Hematopoietic multipotent progenitor cell treated with erythropoietin and hydrocortisone succinate and interleukin-3 and kit ligand, for 4 days (in vitro differentiated cells): ENCODE measurements at places on chromosomes 2 and 18.

GRCh38 chr2:241941691-241942301, 72.3 kb downstream of the RTP5 start:
- DNase-seq, result peak; percentile 78

- no peak for DNase-seq
Observed at GRCh38 chr18:37567994-37568359, 2.4 kb upstream of the CELF4 start.

GRCh38 chr2:39325966-39326365, 82.2 kb upstream of the CDKL4 start:
- no peak for DNase-seq

DNA sequence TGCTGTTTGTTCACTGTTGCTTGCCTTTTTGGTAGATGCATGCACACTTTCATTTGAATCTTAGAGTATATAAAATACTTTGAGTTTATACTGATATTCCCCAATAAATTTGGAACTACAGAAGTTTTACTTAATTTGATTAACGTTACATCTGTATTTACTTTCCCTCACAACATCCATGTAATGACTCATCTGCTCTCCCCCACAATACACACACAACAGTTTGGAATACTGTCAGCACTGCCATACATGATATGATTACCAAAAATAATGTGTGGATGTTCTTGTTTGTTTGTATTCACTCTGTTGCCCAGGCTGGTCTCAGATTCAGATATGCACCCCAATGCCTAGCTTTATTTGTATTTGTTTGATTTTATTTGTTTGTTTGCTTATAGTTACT, 144.2 kb downstream of the WDR7 start:
- no peak for DNase-seq

GRCh38 chr18:13137670-13138419, 80.7 kb upstream of the LDLRAD4 start:
- DNase-seq, result peak; percentile 96

- no peak for DNase-seq
Observed at GRCh38 chr2:122266636-122267035, 511.2 kb downstream of the TSN start.

DNA sequence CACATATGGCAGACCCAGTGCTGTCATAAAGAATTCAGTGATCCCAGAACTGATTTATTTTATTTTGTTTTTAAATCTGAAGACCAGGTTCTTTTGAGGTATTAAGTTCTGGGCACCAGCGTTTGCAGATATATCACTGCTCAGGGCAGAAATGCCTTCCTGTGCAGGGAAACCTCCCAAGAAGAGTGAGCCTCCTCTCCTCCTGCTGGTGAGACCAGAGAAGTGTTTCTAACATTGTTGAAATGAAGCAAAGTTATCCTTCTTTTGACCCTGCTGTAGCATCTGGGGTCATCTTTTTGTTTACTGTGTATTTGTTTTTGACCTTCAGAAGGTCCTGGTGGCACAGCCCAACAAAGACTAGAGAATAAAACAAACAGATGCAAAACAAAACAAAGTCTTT, 94.0 kb downstream of the AQP4 start:
- DNase-seq, result peak; percentile 55

DNA sequence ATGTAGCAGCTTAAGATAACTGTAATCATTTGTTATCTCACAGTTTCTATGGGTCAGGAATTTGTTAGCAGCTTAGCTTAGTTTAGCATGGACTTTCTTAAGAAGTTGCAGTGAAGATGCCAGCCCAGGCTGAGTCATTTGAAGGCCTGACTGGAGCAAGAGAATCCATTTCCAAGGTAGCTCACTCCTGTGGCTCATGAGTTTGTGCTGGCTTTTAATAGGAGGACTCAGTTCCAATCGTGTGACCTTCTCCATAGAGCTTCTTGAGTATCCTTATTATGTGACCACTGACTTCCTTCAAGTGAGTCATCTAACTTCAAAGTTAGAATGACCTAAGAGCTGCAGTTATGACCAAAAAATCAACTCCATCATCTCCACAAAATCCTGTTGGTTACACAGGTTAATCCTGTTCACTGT, 1.4 kb downstream of the GPATCH11 start:
- DNase-seq, result peak; percentile 27

GRCh38 chr2:216535454-216535995, 36.9 kb downstream of the RPL37A start:
- peak; percentile 64 for DNase-seq

GRCh38 chr18:64090876-64091275, 58.0 kb downstream of the LINC00305 start:
- DNase-seq, result no peak

DNA sequence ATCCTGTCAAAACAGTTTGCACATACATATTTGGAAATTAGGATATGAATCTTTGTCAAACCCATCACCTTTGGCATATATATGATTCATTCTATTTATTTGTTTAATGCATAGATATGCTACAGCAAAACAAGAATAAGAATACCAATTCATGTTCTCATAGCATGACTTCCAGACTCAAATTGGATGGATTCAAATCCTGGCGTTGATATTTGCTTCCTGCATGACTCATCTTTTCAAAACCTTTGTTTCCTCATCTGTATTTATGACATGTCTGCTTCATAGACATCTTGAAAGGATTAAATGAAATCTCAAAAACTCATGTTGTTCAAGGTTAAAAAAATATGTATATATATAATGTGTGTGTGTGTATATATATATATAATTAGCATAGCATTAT, 261.3 kb downstream of the MBD5 start:
- DNase-seq, result no peak

GRCh38 chr2:190959911-190960788, 53.8 kb downstream of the STAT1 start:
- no peak for DNase-seq

GRCh38 chr2:204477358-204477950, 67.8 kb upstream of the PARD3B start:
- DNase-seq, result no peak

GRCh38 chr2:190069936-190070696, 7.6 kb upstream of the MSTN start:
- peak; percentile 88 for DNase-seq

DNA sequence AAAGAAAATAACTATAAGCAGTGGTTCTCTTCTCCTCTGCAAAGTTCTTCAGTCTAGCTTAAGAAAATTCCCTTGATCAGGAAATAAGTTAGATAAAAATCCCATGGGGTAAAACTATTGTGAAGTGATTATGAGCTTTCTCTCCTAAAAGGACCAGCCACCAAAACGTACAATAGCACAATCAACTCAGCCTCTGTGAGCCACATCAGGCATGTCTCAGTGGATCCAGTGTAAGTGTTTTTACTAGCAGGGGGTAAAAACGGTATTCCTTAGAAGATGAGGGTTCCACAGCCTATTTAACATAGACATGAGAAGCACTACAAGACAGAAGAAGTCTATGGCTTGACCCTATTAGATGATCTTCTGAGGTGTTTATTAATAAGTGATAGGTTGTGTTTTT, 503.2 kb downstream of the PIK3C3 start:
- DNase-seq, result no peak

- DNase-seq, result no peak
Observed at GRCh38 chr2:119638685-119639554, 40.1 kb upstream of the TMEM177 start.

- no peak for DNase-seq
Observed at GRCh38 chr2:170468557-170468956, 246.6 kb upstream of the SP5 start.

DNA sequence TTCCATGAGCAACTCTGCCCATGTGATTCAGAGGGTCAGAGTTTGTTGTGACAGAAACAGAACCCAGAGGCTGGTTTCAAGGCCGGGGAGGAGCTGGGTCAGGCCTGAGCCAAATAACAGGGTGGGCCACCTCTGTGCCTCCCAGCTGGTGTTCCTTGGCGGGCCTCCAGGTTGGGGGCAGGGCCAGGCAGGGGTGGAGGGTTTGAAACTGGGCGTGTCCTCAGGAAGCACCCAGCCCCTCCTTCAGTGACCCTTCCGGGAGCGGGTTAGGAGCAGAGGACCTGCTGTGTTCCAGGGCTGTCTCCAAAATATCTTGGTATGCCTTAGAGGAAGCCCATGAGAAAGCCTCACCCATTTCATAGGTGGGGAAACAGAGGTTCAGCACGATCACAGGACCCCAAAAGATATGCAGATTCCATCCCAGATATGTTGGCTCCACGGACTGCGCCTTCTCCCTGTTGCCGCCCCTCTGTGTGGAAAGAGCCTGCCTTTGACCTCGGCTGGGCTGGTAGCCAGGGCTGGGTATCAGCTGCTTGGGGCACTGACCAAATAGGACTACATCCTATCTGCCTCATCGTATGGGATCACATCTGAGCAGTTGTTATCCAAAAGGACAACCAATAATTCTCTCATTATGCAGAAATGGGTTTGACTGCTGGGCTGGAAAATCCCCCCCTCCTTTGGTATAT, 74.8 kb upstream of the GLI2 start:
- no peak for DNase-seq

- DNase-seq, result peak; percentile 12
Observed at GRCh38 chr18:24273596-24273995, 124.0 kb downstream of the OSBPL1A start.

DNA sequence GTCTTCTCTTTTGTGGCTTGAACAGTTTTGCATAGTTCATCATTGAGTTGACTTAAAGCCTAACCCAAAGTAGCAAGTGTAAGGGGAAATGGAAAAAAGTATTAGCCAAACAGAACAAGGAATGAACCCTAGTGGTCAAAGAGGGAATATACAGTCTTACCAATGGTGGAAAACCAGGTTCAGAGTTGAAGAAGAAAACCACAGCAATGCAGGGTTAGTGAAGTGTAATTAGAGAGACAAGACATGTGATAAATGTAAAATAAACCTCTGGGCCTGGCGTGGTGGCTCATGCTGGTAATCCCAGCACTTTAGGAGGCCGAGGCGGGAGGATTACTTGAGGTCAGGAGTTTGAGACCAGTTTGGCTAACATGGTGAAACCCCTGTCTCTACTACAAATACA, 2.4 kb downstream of the TTN start:
- peak; percentile 50 for DNase-seq

DNA sequence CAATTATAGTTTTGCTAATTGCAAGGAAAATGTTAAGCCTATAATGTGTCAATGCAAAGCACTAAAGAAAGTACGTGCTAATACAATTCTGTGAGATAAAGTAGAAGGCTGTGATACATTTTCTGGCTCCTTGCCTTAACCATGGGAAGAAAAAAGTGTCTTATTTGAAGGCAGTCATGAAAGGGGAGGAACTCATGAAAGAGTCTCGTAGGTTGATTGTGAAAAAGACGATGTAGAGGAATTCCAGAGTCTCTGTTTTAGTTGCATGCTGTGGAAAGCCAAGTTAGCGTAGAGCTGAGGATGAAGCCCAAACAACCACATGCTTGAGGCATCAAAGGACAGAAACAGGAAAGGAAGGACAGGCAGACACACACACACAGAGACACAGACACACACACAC, 214.1 kb downstream of the MEIS1 start:
- DNase-seq, result no peak

- no peak for DNase-seq
Observed at GRCh38 chr2:44979581-44979980, 29.7 kb downstream of the SIX2 start.

DNA sequence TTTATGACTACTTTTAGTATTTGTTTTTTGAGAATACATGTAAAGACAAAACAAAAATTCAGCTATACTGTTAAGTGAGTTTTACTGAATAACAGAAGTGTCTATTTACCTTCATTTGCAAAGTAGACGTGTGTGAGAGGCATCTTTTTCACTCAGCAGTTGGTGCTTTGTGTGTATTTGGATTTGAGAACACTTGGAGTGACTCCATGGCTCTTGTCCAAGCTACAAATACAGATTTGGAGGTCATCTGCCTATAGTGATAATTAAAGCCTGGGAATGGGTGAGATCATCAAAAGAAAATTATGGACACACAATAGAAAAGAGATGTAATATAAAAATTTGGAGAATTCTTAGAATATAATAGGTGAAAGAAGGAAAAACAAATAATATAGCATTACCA, 6.2 kb downstream of the NAB1 start:
- DNase-seq, result no peak

GRCh38 chr2:192155511-192156118, 39.1 kb downstream of the TMEFF2 start:
- DNase-seq, result no peak

DNA sequence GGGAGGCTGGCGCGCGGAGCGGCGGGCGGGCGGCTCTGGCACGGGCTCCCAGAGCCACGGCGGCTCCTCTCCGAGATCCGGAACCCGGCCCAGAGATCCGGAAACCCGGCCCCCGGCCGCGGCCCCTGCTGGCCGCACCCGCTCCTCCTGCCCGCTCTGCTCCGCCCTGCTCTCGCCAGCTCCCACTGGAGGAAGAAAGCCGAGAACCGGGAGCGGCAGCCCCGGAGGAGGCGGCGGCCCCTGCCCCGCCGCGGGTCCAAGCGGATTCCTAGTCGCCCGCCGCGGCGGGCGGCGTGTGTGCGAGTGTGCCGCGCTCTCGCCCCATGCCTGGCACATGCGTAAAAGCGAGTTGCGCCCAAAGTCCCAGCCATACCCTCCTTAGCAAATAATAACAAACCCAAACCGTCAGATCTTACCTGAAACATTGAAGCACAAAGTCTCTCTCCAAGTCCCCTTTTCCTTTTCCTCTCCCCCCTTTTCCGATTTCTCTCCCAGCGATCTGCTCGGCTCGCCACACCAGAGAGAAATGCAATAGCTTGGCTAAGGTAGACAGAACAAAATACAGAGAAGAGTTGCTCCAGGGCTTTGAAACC, 108.7 kb upstream of the KCTD1 start:
- DNase-seq, result peak; percentile 67

DNA sequence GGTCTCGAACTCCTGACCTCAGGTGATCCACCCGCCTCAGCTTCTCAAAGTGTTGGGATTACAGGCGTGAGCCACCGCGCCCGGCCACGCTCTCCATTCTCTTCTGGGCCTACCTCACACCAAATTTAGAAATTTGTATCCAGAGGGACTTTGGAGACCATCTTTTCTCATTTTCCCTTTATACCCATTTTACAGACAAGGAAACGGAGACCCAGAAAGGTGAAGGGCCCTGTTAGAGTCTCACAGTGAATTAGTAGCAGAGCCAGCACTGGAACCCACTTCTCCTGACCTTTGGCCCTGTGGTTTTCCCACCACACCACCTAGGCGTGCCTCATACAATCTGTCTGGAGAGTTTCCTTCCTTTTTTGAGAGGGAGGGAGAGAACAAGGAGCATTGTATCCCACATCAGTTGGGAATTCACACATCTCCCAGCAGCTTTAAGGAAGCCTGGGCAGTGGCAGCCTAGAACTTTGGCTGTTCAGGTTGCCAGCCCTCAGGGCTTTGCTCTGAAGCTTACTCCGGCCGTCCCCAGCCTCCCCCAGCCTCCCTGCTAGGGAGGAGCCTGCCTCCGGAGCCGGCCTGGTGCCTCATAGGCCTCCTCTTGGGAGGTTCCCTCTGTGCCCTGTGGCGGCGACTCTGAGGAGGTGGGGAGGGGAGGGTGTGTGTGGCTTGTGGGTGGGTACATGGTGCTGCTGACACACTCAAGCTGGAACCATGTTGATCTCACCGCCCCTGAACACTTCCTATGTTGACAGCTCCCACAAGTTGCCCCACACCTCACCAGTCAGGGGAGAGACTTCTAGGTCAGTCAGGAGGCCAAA, 13.8 kb downstream of the FOSL2 start:
- DNase-seq, result peak; percentile 81

DNA sequence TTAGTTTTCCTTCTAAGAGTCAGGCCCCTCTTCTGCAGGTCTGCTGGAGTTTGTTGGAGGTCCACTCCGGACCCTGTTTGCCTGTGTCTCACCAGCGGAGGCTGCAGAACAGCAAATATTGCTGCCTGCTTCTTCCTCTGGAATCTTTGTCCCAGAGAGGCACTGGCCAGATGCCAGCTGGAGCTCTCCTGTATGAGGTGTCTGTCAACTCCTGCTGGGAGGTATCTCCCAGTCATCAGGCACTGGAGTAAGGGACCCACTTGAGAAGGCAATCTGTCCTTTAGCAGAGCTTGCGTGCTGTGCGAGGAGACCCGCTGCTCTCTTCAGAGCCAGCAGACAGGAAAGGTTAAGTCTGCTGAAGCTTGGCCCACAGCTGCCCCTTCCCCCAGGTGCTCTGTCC, 4.8 kb downstream of the REG1B start:
- no peak for DNase-seq
